ENCODE measurements at places on chromosomes 4 and X.

DNA sequence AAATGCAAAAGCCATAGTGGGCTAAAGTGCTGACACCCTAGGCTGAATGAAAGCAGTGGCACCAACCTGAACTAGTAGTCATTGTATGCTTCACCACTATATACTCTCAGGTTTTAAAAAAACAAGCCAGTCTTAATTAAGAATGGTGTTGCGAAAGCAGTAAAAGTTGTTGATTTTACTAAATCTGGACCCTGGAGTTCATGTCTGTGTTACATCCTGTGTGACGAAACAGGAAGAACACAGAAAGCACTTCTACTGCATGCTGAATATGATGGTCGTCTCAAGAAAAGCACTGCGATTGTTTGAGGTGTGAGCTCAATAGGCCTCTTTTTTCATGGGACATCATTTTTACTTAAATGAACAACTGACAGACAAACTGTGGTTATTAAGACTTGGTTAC, 24.2 kb upstream of the GDPD2 start:
- DNase-seq = peak; percentile 82

GRCh38 chrX:68115371-68115770, 317.9 kb downstream of the OPHN1 start:
- no peak for DNase-seq

GRCh38 chr4:1208970-1209704, 36.8 kb upstream of the SPON2 start:
- no peak for DNase-seq

GRCh38 chrX:132953354-132953753, 5.1 kb downstream of the HS6ST2 start:
- peak; percentile 59 for DNase-seq

- DNase-seq = no peak
Observed at GRCh38 chr4:19093951-19094350, 1072.4 kb upstream of the LCORL start.

- no peak for DNase-seq
Observed at GRCh38 chr4:185771711-185772390, 40.1 kb downstream of the SORBS2 start.

- peak; percentile 86 for DNase-seq
Observed at GRCh38 chr4:79653871-79654270, 245.8 kb upstream of the GK2 start.

DNA sequence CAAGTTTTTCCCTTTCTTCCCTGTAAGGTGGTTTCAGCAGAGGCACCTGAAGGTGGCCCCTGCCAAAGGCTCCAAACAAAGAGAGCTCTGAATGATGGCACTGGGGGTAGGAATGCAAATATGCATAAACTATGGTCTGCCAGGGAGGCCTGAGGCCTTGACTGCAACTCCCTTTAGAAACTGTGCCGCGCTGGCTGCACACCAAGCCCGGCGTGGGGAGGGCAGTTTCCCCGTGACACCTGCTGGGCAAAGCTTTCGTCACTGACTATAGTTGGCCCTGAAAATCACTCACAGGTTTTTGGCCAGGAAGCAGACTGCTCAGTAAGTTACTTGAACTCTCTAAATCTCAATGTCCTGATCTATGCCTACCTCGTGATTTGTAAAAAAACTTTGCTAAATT, 97.8 kb upstream of the ATOH1 start:
- DNase-seq = no peak

DNA sequence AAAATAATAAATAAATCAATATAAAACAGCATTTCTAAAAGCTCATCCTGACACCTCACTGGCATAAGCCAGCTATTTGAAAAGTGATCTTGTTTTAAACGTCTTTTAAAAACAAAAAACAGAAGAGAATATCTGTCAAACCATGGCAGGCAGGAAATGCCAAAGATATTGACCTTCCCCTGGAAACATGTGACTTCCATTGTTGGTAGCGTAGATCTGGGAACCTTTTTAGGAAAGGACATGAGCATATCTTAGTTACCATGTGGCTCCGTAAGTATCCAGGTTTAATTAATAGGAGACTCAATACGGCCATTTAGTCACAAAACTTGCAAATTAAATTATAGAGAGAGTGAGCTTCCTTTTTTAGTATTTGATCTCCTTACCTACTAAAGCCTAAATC, 83.0 kb upstream of the KLHL4 start:
- no peak for DNase-seq

- no peak for DNase-seq
Observed at GRCh38 chrX:134776850-134777370, 118.6 kb upstream of the PLAC1 start.

GRCh38 chr4:26412381-26413372, 77.6 kb downstream of the CCKAR start:
- DNase-seq = no peak

DNA sequence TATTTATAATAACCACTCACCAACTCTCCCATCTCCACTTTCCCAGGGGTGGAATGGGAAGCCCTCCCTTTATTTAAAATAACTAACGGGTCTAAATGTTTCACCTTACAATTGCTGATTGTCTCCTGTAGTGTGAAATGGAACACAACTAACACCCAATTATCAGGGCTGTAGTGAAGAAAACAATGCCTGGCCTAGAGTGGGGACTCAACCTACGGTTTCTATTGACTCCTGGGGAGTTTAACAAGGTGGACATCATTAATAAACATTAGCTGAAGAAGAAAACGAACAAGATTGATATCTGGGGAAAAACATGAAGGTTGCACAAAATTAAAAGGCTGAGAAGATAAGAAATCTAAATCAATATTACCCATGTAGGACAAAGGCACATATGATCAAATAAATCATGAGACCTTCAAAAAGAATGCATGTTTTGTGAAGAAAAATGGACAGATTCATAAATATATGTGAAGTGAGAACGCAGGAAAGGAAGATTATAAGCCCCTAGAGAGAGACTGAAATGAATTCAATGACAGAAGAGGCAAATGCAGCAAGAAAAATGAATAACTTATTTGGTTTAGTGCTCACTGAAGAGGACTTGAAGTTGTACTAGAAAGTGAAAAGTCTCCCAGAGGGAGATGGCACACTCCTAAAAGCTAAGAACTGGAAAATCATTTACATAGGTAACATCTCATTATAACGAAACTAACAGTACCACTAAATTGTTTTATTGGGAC, 593.0 kb upstream of the AADAT start:
- no peak for DNase-seq

DNA sequence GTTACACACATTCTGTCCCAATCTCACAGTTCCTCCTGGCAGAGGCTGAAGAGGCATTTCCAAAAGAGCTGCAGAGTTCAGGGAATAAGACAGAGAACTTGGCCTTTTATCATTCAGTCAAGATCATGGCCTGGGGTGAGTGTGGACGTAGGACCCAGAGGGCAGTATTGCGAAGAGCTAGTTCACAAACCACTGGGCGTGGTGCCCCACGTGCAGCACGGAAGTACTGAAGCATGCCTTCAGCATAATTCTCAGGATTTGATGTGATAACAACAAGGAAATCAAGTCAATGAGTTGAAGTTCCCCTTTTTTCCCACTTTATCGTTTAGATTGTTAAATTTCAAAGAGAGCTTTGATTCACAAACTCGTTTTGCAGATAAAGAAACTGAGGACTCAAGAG, 117.7 kb downstream of the RELL1 start:
- DNase-seq = no peak

- DNase-seq = no peak
Observed at GRCh38 chr4:114193624-114194399, 214.4 kb upstream of the ARSJ start.

GRCh38 chr4:121139533-121140222, 24.4 kb downstream of the TNIP3 start:
- DNase-seq = no peak

DNA sequence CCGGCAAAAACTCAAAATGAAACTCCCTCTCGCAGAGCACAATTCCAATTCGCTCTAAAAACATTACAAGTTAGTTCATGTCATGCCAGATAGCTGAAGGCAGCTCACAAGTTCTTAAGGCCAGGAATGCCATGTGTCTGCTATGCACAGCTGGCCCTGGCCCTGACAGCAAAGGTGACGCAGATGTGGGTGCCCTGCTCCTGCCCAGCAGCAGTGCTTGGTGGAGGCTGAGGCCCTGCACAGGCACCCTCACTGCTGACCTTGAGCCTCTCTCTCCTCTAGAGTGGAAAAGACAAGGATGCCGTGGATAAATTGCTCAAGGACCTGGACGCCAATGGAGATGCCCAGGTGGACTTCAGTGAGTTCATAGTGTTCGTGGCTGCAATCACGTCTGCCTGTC, 2.9 kb downstream of the S100P start:
- DNase-seq = no peak

DNA sequence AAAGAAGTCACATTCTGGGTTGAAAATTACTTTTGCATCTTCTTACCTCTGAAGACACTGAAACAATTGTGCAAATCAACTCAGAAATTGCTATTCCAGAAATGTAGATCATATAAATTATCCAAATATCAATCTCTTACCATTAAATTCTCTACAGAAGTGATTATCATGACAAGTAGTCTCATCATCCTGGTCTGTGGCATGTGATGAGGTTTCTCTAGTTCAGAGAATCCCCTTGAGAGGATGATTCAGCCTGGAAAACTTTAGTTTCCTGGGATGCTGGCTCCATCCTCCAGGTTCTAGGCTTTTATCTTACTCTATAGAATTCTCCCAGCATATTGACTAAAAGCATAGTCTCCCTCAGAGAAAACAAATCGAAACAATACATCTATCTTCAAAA, 76.2 kb upstream of the S100G start:
- no peak for DNase-seq

- no peak for DNase-seq
Observed at GRCh38 chrX:133185119-133185518, 33.0 kb downstream of the TFDP3 start.

GRCh38 chr4:56764775-56765174, 56.7 kb downstream of the SPINK2 start:
- DNase-seq = no peak

GRCh38 chr4:25377572-25378436, 741 bp downstream of the ANAPC4 start:
- no peak for DNase-seq

GRCh38 chr4:72666910-72667309, 97.9 kb upstream of the ADAMTS3 start:
- no peak for DNase-seq

GRCh38 chrX:106707771-106708454, 18.6 kb upstream of the RNF128 start:
- peak; percentile 94 for DNase-seq

GRCh38 chrX:150984169-150984824, 1.2 kb downstream of the HMGB3 start:
- DNase-seq = no peak

DNA sequence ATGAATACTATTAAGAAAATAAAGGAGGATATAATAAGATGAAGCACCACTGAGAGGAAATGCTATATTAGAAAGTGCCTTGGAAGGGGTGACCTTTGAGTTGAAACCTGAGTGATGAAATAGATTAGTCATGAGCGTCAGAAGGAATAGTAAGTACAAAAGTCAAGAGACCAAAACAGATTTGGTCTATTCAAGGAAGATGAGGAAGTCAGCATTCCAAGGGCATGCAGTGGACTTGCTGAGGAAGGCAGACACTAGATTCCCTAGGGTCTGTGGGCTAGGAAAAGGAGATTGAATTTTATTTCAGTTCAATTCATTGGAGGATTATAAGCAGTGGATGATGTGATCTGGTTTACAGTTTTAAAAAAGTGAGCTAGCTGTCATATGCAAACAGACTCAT, 73.0 kb upstream of the WDFY3 start:
- DNase-seq = peak; percentile 86

DNA sequence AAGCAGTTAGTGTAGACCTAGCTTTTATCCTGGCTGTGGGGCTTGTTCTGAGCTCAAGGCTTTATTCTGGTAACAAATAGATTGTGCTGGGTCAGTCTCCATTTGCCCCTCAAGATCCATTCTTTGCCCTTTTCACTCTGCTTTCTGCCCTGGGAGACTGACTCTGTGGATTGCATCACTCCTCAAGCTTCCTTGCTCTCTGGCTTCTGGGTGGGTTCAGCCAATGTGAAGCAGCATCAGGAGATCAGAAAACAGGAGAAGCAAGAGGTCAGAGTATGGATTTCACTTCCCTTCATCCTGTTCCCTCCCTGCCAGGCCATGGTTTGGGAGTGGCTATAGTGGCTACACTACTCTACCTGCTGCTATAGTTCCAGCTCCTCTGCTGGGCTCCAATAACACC, 184.1 kb upstream of the NDP start:
- no peak for DNase-seq

DNA sequence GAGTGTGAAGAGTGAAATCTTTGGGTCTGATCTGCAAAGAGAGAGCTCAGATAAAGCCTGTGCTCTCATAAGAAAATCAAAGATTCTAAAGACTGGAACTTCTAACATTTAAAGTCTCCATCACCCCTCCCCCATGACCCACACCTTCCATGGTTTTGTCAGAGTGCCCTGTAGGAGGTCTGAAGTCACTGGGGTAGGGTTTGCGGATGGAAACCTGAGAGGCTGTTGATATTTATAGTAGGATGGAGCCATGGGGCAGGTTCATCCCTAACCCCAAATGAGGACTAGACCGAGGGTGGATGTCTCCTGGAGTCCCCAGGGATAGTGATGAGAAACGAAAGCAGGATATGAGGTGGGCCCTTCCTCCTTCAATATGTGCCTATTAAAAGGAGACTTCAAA, 28.4 kb upstream of the NLGN4X start:
- no peak for DNase-seq

DNA sequence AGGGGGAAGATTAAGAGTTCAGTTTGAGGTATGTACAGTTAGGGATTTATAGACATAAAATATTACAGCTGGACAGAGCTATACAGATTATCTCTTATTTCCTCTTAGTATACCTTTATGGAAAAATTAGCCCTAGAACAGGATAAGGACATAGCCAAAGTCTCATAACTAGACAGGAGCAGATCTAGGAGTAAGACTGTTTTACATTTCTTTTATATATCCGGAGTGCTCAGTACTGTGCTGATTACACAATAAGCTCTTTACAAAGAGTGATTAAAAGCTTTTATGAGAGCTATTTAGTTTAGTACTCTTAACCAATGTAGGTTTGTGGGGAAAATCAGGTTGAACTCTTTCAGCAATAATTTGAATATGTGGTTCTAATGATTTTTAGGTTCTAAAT, 105.8 kb downstream of the TBX22 start:
- no peak for DNase-seq

GRCh38 chr4:76198411-76199237, 15.0 kb downstream of the SCARB2 start:
- peak; percentile 85 for DNase-seq

DNA sequence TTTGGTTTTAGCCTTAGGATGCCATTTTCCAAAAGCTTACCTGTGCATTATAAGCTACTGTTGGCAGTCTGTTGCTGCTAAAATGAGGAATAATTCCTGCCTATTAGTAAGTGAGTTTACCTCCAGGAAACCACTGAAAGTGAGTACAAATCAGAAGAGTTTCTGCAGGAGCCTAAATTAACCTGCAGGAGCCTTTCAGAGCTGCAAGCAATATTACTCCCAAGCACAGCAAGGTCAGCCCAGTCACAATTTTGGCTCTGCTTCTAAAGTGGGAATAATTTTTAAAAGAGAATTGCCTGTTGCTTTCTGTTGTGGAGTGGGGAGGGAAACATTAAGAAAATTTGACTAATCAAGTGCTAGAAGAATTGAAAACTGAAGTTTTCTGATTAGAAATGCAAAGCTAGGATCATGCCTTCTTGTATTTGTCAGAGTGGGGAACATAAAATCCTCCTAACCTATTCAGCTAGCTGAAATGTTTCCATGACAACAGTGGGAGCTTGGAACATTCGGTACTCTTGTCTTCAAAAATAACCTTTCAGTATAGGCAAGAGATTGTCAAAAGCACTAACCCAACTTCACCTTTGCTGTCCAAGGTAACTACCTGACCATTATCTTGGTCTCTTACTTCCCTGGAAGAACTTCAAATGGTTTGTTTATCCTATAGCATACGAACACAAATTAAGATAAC, 193.2 kb downstream of the COMMD8 start:
- DNase-seq = peak; percentile 7
